ENCODE measurements at places on chromosomes 13 and 19. TPM values are rescaled to one million over a fixed set of nuclear protein-coding genes. Genes with fewer than 3 reads are reported as not detected.

PEAK3 gene
- total RNA-seq, result 1.0 TPM

GRCh38 chr19:51125421-51126075, 842 bp downstream of the SIGLEC9 start:
- no peak for DNase-seq

ZNF443 gene
- 2.7 TPM for total RNA-seq

- no peak for DNase-seq
Measured at GRCh38 chr19:33953023-33953422, 156.4 kb downstream of the KCTD15 start.

DNA sequence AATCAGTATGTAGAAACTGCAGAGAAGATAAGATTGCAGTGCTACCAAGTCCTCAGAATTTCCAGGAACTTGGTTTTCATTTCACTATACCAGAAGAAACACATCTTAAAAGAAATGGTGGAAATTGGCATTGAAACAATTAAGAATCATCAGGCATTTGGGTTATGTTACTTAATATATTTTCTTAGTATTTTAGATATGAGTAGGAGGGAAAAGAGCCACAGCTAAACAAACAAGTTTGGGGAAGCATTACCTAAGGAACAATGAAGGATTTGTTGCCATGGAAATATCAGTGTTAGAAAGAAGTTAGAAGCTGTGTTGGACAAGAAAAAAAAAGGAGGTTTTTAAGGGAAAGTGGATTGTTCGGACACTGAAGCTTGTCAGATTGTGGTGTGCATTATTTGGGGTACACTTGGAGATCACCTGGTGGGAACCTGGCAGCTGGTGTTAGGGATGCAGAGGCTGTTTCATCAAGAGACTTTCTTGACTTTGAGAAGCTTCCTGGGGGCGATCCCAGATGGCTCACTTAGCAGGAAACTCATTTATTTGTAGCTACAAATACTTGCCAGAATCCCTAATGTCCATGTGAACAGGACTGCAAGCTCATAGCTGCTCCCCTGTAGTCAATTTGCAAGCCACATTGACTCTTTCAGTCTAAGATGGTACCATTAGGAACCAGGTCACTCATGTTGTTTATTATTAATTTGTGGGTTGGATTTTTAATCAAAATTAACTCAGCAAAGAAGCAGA, 246.7 kb downstream of the RFC3 start:
- no peak for DNase-seq

DNA sequence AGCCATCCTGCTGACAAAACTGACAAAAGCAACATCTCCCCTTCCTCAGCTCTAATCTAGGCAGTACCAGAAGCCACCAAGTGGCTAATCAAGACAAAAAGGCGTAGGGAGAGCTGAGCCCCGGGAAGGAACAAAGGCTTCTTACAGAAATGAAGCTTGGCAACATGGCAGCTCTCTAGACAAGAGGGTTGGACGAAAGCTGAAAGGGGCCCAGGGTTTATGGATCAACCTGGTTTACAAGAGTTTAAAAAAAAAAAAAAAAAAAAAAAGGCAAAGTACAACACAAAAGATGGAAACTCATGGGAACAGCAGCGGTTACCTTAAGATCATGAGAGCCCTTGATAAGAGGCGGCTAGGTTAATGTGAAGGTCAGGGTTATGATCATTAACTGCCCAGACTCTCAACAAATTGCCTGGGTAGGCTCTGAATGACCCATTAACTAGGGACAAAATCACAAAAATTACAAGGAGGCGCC, 14.0 kb downstream of the ZC3H4 start:
- DNase-seq, result no peak

DNA sequence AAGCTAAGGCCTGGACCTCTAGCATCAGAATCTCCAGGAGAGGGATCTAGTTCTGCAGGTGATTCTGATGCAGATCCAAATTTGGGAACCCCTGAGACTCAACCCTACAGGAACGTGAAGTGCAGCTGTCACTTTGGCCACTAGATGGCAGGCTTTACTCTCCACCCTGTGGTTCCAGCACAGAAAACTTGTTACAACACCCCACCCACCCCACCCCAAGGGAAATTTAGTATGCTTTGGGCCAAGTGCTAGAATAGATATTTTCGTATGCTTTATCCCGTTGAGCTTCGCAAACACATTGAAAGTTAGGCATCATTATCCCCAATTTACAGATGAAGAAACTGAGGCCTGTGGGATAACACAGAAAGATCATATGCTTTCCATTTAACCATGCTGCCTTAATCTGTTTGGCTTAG, 232.0 kb downstream of the B3GLCT start:
- DNase-seq, result peak; percentile 53

- DNase-seq, result no peak
Measured at GRCh38 chr13:113495494-113496210, 5.1 kb upstream of the DCUN1D2 start.

PDX1 gene
- not detected for total RNA-seq

DNA sequence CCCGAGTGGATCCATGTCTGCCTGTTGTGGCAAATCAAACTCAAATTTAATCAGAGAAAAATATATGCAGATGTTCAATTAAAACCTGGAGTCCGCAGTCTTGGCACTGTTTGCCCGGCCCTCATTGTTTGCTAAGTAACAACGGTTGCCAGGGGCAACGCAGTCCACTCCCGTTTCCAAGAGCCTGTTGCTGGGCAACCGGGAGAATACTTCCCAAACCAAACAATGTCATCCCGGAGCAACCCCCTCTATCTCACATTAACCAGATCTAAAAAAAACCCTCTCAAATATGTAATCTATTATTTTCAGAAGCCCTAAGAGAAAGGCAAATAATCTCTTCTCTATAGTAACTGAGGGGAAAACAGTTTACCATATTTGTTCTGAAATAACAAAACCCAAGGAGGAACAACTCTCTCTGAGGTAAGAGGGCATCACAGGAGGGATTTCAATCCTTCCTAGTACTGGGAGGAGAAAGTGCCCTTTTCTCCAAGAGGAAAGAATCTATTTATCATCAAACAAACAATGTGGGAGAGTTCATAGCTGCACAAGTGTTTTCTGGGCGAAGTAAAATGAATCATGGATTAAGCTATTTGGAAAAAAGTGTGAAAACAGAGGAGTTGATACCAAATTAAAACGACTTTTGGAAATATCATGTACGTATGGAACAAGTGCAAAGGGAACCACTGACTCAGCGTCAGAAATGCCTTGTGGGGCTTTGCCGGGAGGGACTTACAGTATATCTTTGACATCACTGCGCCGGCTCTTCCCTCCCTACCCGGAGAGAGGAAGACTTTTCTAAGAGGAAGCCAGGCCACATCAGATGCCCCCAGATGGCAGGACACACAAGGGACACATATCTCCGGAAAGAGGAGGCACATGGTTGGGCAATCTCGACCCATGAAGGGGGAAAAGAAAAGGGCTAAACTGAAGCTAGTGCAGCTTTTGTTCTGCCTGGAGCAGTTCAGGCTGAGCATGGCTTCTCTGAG, 43.3 kb downstream of the RFX2 start:
- peak; percentile 98 for DNase-seq

CFD gene
- total RNA-seq, result 221 TPM

DNA sequence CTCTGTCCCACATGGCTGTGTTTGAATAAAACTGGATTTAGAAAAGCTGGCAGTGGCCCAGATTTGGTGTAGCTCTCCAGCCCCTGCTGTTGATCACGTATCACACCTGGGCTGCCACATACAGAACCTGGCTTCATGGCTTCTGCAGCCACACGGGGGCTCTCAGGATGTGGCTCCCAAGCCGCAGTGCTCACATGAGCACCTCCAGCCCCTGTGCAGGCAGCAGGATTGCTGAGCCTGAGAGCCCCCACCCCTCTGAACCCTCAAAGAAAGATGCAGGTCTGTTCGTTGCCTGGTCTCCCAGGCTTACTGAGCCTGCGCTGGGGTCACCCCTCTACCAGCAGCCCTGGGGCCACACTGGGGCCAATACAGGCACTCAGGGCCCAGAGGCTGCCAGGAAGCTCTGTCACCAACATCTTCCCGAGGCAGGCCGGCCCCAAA, 2.7 kb downstream of the PLEKHF1 start:
- DNase-seq, result no peak

DNA sequence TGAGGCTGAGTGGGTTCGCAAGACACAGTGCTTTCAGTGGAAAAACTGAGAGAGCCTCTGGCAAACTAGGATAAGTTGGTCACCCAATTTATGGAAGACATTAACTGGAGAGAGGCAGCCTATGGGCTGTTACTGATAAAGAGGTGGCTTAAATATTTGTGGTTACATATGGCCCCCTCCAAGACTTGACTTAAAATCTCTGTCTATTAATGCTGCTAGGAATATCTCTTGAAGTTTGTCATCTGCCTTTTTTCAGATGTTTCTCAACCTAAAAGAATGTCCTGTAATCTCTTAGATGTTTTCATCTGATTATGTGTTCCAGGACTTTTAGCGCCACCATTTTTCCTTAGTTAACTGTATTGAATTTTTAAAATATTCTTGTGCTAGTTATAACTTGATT, 54.6 kb downstream of the NAA16 start:
- no peak for DNase-seq

DNA sequence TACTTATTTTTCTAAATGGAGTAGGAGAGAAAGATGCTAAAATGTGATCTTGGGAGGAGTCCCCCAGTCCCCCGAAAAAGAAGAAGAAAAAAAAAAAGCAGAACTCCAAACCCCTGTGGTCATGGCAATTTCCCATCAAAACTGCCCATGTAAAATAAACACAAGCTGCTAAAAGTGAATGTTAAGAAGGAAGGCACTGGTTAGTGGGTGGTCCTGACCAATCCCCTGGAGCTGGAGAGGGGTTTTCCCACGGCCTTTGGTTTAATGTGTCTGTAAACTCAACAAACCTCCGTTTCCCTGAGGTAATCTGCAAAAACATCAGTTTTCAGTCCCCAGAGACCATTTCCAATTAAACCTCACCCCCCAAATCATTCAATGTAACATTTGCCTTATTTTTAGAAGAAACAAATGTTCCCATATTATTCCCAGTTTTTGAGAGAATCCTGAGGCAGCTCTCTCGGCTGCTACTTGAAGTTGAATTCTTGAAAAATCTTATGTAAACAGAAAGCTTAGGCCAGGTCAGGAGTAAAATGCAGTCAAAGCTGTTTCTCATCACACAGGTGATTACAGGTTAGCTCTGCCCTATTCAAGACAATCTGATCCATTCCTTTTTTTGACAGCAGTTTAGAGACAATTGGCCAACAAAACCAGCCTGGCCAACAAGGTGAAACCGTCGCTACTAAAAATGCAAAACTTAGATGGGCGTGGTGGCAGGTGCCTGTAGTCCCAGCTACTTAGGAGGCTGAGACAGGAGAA, 17.0 kb downstream of the RAB3D start:
- DNase-seq, result peak; percentile 7

GRCh38 chr13:40667622-40667978, 1.2 kb upstream of the FOXO1 start:
- DNase-seq, result peak; percentile 36

DNA sequence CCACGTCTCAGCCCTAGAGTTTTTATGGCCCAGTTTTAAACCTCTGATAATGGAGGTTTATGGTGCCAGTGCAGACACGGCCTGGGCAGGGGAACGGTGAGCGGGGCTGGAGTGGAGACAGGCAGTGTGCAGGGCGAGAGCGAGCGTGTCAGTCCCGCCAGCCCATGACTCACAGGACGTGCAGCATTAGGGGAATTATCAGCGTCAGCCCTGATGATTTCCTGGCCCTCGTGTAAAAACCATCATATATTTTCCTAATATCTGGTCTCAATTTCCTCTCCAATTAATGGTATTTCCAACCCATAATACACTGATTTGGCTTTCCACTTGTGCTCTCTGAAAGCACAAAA, 104.6 kb upstream of the VSTM2B start:
- DNase-seq, result no peak

DNA sequence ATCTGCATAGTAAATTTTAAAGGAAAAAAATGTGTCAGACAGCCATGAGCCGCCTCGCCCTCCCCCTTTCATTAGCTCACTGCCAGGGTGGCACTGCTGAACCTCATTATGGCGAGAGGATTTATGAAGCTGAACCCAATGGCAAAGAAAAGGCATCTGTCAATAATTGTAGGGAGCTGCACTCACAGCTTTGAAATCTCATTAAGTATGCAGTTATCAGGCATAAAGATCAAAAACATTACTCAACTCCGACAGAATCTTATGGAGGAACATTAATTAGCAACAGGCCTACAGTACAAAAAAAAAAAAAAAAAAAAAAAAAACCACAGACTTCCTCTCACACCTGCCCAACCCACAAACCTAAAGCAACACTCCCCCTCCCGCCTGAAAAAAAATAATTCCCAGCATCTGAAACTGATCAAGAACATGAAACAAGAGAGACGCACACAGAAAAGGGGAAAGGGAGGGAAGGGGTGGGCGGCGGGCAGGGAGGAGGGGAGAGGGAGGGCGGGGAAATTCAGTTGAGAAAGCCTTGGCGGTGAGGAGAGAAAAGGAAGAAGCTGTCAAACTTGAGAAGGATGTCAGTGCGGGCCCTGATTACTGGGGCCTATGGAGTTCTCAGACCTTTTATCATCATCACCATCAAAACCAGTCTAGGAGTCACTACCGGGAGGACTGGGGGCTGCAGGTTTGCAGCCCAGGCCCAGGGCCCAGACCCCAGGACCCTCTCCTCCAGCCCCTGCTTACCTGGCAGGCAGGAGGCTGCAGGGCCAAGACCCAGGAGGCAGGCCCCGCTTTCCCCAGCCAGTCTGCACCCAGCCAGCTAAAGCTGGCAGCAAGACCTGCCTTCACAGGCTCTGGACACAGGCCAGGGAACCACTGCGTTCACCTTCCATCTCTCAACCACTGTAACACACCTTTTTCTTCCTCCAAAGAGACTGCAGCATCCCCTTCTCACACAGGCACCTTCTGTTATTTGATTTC, 8.9 kb downstream of the TSHZ3 start:
- DNase-seq, result no peak

DNA sequence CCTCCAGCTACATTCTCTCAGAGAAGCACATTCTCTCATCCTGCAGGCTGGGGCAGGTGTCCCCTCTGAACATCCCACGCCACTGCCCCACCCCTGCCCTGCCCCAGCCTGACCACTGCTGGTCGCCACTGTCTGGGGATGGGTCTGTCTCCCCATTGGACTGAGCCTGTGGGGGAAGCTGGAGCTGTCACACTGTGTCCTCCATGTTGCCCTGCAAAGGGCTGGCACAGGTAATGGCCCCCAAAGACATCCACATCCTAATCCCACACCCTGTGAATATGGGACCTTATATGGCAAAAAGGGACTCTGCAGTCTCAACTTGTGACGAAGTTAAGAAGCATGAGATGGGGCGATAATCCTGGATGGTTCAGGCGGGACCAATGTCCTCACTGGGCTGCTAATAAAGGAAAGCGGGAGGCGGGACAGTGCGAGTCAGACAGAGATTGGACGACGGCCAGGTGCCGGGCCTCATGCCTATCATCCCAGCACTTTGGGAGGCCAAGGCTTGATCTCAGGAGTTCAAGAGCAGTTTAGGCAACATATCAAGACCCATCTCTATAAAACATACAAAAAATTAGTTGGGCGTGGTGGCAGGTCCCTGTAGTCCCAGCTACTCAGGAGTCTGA, 9.1 kb downstream of the AP2S1 start:
- peak; percentile 80 for DNase-seq

DNA sequence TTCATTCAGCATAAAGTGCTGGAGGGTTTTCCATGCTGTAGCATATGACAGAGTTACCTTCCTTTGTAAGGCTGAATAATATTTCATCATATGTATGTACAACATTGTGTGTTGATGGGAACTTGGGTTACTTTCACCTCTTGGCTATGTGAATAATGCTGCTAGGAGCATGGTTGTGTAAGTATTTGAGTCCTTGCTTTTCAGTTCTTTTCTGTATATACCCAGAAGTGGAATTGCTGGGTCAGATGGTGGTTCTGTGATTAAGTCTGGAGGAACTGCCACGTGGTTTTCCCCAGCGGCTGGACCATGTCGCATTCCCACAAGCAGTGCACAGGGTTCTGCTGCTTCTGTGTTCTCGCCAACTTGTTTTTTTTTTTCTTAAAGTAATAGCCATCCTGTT, 101.2 kb upstream of the TEX29 start:
- peak; percentile 67 for DNase-seq

GRCh38 chr19:48350856-48351255, 12.9 kb downstream of the TMEM143 start:
- DNase-seq, result no peak
